Astrocyte of the spinal cord (primary cell): ENCODE measurements at places on chromosomes 5 and 9.

- peak; percentile 66 for DNase-seq
Observed at GRCh38 chr9:92808726-92809451, 44.3 kb upstream of the BICD2 start.

- no peak for DNase-seq
Observed at GRCh38 chr5:146574713-146575112, 58.7 kb upstream of the GPR151 start.

GRCh38 chr9:29697011-29697410 is 2123.7 kb upstream of the C9orf72 start:
- peak; percentile 34 for DNase-seq

DNA sequence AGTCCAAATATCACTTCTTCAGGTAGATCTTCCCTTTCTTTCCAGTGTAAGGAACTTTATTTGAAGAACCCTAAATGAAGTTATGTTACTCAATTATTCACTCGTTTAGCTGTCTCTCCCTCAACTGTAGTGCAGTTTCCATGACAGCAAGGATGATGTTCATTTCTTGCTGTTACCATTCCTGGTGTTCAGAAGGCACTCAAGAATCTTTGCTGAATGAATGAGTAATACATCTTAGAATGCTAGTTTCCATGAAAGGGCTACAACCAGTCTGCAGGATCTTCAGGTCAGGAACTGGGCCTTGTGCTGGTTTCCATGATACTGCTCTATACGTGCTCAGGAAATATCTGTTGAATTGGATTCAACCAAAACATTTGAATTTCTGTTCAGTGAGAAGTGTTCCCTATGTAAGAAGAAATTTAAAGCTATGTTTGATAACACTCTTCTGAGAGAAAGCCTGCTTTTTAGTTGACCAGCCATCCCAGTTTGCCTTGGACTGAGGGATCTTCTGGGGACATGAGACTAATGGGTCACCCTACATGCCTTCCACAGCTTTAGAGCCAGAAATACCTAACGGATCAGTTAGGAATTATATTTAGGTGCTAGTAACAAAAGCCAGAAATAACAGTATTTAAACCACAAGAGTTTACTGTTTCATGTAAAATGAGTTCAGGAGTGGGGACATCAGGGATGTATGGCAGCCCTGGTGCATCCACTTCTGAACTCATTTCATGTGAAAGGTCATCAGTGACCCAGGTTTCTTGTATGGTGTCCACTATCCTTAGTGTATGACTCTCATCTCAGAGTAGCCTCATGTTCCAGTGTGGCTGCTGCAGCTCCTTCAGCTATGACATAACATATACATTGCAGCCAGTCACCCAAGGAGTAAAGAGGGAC is 500.1 kb upstream of the SGCD start:
- DNase-seq, result no peak

DNA sequence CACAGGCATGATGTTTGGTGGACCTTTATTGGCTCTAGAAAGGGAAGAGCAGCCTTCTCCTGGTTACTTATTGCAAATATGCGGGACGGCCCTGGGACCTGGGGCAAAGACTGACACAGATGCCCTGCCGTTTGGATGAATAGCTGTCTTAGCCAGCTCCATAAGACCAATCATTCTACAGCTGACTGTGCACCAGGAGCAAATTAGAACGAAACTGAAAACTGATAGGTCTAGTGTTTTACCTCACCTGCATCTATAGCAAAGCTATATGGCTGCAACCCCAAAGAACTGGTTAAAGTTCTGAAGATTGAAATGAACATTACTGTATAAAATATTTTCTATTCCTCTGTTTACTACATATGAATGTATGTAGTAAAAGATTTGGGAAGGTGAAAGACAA is 34.2 kb upstream of the BNC2 start:
- no peak for DNase-seq

DNA sequence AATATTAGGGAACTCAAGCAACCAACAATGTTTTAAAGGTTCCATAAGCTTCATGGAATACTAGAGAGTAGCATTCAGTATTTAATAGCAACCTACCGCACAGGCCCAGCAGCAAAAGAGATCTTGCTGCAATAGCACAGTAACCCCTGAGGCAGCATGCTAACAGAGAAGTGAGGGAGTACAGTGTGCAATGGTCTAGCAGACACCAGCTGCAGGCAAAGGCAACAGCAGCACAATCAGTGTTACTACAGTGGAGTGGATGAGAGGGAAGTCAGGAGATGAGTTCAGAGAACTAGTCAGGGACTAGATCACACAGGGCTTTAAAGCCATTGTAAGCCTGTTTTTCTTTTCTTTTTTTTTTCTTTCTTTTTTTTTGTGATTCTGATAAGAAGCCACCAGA is 2.8 kb downstream of the TICAM2 start:
- DNase-seq, result peak; percentile 36

DNA sequence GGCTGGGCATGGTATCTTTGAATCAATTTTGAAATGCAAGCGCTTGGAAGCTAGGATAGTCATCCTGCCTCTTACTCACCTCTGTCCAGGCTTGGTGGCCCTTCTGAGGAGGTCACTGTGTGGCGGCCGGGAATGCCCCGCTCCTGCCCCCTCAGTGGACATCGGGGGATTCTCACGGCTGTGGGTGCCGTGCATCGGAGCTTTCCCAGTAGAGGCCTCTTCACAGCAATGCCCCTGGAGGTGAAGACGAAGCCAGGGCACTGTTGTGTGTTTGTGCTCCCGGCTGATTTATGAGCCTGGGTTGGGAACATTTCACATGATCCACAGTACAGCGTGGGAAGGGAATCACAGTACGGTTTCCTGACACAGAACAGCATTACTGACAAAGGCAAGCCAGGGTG is 147.5 kb downstream of the NXNL2 start:
- DNase-seq, result no peak

GRCh38 chr9:114238891-114239875 is 83.7 kb upstream of the ORM1 start:
- DNase-seq, result peak; percentile 51

DNA sequence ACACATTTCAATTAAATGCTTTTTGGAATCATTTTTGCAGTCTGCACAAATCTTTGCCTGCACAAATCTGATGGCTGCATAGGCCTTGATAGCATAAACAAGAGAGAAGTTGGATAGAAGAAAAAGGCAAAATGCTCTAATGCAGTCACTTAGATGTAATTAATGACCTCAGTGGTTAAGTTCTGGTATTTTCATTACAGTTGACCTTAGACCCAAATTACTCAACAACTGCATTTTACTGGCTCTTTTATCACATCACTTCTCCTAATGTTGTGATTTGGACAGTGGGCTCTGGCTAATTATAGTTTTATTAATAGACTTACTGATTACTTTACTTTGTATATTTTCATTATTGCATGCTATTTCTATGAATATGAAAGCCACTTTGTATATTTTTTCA is 34.3 kb downstream of the NTRK2 start:
- peak; percentile 31 for DNase-seq

- no peak for DNase-seq
Observed at GRCh38 chr9:87950765-87951488, 23.4 kb downstream of the CDK20 start.
